ENCODE measurements at places on chromosomes 7 and 10.

GRCh38 chr10:9357471-9357870 lies 1303.0 kb downstream of the GATA3 start:
- DNase-seq = no peak

GRCh38 chr10:62084451-62084850 lies 183.0 kb downstream of the ARID5B start:
- no peak for DNase-seq

GRCh38 chr7:88201305-88201704 lies 18.5 kb downstream of the SRI start:
- no peak for DNase-seq

DNA sequence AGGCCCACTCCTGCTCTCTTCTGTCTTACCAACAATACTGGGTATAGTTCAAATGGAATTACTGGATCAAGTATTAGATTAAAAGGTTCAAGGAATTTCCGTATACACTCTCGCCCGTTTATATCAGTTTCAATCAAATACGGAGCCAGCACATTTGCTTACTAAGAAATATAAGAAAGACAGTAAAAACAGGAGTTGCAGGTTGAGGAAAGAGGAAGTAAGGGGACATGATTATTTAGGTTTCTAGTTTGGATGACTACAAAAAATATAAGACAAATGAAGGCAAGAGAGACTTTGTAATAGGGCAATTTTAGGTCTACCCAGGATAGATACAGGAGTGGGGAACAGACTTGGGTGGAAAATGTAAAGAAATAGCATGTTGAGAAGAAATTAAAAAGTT lies 109.9 kb upstream of the ABI1 start:
- no peak for DNase-seq

- DNase-seq = no peak
Measured at GRCh38 chr10:3901370-3901769, 116.4 kb upstream of the KLF6 start.

DNA sequence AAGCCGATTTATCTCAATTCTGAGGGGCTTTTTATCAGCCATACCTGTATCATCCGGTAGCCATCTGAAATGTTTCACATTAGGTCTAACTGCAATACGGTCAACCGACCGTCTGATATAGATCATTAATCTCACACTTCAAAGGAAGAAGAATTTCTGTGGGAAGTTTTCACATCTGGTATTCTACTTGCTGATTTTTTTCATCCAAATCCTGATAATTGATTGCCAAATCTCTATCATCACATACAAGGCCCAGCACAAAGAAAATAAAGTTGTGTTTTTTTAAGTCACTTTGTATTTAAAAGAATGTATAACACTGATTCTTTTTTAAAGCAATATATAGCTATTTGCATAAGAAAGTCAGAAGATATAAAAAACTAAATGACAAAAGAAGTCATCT lies 132.3 kb downstream of the DKK1 start:
- DNase-seq = no peak

Measured in common myeloid progenitor, CD34-positive (primary cell).